Stimulated activated naive B cell treated with anti-CD40 and anti-IgM and Interleukin-4, amounts not matched to agents 10 μg/mL and 1 μg/mL and 100 μg/mL, for 72 hours (primary cell): ENCODE measurements at places on chromosomes 5 and 9.

GRCh38 chr9:4357929-4358328 lies 58.1 kb upstream of the GLIS3 start:
- no peak for DNase-seq

GRCh38 chr9:89999534-90000370 lies 394.9 kb downstream of the GADD45G start:
- peak; percentile 54 for DNase-seq

- DNase-seq, result no peak
These were observed 500.2 kb upstream of the DAP start for GRCh38 chr5:11261241-11261640.

GRCh38 chr5:137142764-137143605 lies 356.1 kb downstream of the SPOCK1 start:
- no peak for DNase-seq

DNA sequence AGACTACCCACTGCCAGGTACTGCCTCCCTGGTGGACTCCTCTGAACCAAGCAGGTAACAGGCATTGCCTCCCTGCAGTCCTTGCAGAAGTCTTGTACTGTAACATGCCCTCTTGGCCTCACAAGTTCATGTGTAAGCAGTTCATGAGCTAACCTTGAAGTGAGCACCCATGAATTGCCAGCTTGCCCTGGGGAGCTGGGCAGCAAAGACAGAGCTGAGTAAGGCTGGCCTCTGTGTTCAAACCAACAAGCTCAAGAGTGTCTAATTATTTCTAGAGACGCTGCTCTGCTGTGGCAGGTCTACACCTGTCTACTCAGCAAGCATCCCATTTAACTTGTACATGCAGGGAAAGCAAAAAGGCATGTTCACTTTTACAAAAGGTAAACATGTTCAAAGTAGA lies 113.5 kb downstream of the FEM1C start:
- DNase-seq, result no peak

DNA sequence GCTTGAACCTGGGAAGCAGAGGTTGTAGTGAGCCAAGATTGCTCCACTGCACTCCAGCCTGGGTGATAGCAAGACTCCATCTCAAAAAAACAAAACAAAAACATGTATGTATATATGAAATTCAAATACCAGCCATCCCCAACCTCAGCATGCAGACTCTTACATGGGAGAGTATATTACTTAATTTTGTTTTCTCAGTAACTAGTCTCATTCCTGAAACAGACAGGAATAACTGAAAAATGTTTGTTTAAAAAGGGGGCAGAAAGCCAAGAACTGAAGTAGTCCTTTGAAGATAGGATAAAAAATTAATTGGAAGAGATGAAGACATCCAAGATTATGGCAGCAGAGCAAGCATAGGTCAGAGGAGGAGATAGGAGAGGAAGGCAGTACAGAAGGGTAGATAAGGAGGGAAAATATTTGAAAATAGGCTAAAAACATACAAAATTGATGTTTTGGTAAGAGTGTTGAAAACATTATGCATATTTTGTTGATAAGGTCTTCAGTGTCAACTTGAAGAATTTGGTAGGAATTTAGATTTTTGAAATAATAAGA lies 309.9 kb downstream of the MAT2B start:
- DNase-seq, result no peak

DNA sequence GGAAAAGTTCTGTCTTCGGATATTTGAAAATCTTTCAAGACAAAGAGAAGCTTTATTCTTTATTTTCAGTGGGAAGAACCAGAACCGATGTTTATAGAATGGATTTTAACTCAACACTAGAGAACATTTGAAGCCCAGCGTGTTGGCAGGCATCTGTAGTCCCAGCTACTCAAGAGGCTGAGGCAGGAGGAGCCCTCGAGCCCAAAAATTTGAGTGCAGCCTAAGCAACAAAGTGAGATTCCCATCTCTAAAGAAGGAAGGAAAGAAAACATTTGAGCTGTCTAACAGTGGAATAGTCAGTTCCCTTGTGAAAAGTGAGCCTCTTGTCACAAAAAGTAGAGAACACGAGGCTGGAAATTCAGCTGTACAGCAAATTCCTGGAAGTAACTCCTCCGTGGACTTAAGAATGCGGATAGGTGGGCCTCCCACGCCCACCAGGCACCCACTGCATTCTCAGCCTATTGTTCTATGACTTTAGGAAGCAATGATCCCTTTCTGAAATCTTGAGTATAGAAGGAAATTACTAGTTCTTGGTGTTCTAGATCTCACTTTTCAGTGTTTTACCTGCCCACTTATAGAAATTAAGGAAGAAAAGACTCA lies 2.3 kb upstream of the PTPDC1 start:
- DNase-seq, result no peak

- DNase-seq, result no peak
These were observed 205.0 kb upstream of the IER5L start for GRCh38 chr9:129383019-129383560.

GRCh38 chr9:115601434-115601833 lies 483.5 kb upstream of the TNC start:
- no peak for DNase-seq

DNA sequence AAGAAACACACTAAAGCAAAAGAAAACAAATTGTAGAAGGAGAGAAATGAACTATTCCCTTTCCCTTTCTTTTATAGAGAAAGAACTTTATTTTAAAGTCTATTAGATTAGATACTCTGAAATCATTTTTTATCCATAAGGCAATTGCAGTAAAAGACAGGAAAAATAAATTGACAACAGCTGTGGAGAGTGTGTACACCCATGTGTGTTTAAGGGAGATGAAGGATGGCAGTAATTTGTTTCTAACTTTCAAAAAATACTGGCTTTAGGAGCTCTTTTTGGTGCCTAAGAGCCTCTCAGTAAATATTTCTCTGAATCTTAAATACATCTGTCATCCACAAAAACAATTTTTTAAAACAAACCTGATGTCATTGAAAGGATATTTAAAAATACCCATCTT lies 18.3 kb upstream of the ARL14EPL start:
- DNase-seq, result no peak

- no peak for DNase-seq
These were observed 274.2 kb upstream of the CCNH start for GRCh38 chr5:87686975-87687374.

DNA sequence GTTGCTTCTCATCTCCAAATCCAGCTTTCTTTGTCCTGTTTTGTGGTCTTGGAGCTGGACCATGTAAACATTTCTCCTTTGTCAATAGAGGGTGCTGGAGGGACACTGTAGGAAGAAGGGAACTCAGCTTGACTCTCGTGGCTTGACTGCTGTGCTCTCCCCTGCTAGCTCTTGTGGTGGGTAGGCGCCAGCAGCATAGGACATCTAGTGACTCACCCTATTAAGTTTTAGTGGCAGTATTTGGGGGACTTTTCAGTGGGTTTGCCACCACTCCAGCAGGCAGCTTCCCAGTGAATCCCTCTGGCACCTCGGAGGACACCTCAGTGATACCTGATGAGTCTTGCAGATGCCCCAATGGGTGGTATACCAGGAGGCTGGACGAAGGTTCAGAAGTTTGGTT lies 97.8 kb downstream of the TSSK1B start:
- DNase-seq, result no peak

- DNase-seq, result no peak
These were observed 2.3 kb downstream of the WDR38 start for GRCh38 chr9:124855566-124855943.

DNA sequence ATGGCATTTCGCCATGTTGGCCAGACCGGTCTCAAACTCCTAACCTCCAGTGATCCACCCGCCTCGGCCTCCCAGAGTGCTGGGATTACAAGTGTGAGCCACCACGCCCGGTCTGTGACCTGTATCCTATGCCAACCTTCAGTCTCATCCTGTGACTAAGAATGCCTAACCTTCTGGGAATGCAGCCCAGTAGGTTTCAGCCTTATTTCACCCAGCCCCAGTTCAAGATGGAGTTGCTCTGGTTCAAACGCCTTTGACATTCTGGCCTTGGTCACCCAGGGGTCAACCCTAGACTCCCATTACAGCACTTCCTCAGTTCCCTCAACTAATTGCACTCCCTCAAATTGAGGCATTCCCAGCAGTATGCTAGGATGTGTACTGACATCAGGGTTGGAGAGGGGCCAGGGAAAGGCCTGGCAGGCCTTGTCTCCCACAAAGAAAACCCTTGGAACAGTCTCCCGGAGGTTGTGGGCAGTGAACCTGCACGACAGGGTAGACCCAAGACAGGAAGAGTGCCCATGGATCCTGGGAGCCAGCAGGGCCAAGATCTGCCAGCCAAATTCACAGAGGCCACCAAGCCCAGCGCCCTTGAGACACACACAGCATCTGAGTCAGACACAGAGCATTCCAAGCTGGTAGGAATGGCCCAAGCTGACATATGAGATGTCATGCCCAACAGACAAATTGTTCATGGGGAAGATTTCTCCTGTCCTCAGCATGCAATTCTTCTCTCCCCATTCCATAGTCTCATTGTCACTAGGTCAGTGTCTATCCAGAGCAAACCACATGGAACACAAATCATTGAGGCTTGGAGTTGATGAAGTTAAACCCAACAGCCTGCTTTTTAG lies 24.9 kb upstream of the SMU1 start:
- no peak for DNase-seq

- no peak for DNase-seq
These were observed 210.3 kb downstream of the C9orf152 start for GRCh38 chr9:109997682-109998081.

GRCh38 chr9:15213249-15213648 lies 93.8 kb downstream of the TTC39B start:
- DNase-seq, result no peak

- peak; percentile 56 for DNase-seq
These were observed 1.0 kb upstream of the PAX5 start for GRCh38 chr9:37034938-37035647.

DNA sequence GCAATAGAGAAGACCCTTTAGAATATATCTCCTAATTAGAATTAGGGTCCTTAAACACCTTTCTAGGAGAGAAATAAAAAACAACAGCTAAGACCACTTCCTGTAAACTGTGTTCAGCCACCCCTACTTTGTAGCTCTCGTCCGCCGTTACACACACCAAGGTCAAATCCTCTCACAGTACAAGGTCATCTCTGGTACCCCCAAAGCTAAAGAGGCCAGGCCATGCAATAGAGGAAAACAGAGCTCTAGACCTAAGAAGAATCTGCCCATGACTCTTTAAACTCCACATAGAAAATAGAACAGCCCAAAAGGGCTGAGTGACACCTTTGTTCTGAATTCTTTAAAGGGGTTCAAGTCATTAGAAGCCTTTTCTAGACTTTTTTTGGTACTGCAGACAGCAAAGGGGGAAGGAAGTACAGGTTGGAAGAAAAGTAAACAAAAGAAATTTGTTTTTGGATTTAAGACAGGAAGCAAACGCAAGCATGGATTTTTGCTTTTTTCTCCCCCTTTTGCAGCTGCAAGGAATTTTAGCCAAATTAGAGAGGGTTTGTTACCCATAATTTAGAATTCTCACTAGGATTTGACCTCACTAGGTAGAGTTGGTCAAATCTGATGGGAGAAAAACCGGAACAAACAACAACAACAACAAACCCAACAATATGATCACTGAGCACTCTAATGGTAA lies 13.4 kb upstream of the FANCC start:
- DNase-seq, result no peak

DNA sequence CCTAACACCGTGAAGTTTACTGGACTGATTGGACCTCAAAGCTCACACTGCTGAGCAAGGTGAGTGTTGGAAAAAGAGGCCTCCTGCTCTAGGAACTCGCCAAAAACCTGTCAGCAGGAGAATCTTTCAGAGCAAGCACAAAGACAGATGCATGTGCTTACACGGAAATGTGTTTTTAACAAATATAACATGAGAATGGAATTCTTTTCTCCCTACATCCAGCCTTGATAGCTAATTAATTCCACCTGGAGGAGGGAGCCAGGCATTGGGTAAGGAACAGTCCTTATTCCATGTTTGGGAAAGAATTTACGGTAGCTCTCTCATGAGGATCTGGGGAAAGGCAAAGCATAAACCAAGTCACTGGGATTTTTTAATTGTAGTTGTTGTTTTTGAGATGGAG lies 98.8 kb downstream of the KLF4 start:
- no peak for DNase-seq

- no peak for DNase-seq
These were observed 207.5 kb downstream of the MELK start for GRCh38 chr9:36780186-36780585.

GRCh38 chr9:33467526-33467925 lies 6.2 kb downstream of the NOL6 start:
- no peak for DNase-seq
